ENCODE measurements at places on chromosomes 7 and 10.

GRCh38 chr10:5038733-5039132 lies 35.1 kb upstream of the AKR1C2 start:
- DNase-seq = no peak

- DNase-seq = no peak
Measured at GRCh38 chr7:77399816-77400215, 16.3 kb downstream of the GSAP start.

DNA sequence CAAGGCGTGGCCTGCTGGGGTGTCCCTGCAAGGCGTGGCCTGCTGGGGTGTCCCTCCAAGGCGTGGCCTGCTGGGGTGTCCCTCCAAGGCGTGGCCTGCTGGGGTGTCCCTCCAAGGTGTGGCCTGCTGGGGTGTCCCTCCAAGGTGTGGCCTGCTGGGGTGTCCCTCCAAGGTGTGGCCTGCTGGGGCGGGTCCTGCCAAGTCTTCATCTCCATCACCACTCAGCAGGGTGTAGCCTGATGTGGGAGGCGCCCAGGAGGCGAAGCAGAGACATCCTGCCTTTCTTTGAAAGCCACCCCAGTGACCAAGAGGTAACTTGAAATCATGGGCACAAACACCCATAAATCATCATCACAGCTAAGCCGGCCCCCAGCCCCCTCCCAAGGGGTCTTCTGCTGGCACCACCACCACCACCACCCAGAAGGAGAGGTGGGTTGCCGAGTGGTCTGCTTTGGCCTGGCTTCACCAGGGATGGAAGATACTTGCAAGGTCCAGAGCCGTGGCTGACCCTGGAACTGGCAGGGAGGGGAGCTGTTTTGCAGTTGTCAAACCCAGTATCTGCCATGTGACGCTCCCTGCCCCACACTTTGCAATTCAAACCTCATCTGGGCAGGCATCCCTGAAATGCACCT lies 190.6 kb downstream of the EBF3 start:
- DNase-seq = no peak

DNA sequence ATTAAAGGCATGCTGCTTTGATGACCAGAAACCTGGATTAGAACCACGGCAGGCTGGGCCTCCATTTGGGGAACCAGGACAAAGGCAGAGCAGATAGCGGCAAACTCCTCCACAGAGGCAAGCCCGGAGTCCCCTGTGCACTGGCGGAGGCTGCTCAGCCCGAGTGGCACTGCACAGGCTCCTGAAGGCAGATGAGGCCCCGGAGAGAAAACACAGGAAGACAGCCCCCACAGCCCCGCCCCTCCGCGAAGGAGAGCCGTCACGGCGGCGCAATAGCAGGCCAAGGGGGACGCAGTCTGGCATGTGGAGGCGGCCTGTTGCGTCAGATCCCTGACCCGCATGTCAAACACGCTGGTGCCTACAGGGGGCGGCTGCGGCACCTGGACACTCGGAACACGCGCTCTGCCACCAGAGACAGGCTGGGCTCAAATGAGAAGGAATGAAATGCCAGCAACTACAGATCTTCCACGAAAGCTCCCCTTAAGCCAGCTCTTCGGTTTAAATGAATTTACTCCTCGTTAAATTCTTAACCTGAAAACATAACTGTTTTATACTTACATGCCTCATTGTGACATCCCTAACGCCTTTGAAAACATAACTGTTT lies 128.5 kb downstream of the MAD1L1 start:
- peak; percentile 78 for DNase-seq

GRCh38 chr10:132836248-132836831 lies 50.4 kb upstream of the NKX6-2 start:
- DNase-seq = no peak

GRCh38 chr10:725786-726185 lies 36.3 kb upstream of the DIP2C start:
- no peak for DNase-seq

DNA sequence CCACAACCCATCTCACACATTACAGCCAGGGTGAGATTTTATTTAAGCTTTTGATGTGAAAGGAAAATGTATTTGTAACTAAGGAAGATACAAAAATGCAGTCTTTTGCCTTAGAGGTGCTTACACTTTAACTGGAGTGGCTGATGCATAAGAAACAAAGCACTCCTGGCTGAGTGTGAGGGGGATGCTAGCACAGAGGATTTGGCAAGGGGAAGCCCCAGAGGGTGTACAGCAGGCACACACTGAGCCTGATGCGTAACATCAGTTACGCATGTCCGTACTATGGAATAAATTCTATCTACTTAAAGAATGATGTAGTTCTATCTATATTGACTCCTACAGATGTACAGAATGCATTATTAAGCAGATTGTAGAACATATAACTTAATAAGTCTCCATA lies 17.8 kb downstream of the GIMAP8 start:
- DNase-seq = no peak

DNA sequence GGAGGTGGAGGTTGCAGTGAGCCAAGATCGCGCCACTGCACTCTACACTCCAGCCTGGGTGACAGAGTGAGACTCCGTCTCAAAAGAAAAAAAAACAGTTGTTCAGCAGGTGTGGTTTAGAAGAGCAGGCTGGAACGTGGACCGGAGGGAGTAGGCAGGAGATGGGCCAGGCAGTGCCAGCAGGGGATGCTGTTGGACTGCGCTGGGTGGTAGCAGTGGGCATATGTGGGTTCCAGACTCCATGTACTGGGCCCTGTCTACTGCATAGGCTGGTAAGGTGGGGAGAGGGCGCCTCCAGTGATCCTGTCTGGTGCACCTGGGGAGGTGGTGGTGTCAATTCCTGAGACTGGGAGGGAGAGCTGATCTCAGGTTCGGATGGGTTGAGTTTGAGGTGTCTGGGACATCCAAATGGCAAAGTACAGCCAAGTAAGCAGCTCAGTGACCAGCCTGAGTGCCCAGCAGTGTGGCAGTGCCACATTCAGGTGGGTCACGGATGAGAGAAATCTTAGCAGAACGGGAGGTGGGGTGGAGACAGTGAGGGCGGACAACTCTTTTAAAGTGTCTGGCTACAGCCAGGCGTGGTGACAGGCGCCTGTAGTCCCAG lies 25.9 kb downstream of the SFXN4 start:
- no peak for DNase-seq

- no peak for DNase-seq
Measured at GRCh38 chr10:110525349-110526260, 27.9 kb downstream of the DUSP5 start.

- DNase-seq = no peak
Measured at GRCh38 chr10:124539935-124540641, 78.5 kb downstream of the LHPP start.

DNA sequence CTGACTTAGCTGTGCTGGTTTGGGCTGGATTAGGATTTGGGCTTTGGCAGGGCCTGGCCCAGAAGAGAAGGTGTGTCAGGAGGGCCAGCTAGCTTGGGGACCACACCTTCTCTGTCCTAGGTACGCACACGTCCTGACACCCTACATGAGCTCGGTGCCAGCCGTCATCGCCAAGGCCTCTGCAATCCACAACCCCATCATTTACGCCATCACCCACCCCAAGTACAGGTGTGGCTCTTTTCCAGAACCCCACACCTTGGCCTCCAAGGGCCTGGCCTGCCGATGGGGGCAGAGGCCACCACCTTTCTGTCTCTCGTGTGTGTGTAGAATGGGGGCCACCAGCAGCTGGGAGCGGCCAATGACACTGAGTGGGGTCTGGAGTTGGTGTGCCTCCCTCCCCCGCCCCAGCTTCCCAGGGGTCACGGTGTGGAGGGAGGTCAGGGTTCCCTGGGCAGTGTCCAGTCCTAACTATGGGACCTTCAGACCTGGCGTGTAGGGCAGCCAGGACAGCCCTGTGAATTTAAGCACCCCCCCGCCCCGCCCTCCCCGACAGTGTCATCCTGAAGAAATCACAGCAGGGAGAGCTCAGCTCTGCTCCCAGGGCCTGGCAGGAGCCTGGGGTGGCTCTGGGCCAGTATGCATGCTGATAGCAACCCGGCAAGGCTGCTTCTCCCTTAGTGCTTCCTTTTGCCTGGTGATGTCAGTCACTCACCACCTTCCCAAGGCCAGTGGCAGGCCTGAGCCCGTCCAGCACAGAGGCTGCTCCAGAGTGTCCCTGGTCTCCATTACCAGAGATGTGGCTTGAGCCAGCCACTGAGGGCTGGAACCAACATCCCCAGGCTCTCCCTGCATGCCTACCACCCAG lies 6.9 kb upstream of the LDB3 start:
- DNase-seq = no peak

DNA sequence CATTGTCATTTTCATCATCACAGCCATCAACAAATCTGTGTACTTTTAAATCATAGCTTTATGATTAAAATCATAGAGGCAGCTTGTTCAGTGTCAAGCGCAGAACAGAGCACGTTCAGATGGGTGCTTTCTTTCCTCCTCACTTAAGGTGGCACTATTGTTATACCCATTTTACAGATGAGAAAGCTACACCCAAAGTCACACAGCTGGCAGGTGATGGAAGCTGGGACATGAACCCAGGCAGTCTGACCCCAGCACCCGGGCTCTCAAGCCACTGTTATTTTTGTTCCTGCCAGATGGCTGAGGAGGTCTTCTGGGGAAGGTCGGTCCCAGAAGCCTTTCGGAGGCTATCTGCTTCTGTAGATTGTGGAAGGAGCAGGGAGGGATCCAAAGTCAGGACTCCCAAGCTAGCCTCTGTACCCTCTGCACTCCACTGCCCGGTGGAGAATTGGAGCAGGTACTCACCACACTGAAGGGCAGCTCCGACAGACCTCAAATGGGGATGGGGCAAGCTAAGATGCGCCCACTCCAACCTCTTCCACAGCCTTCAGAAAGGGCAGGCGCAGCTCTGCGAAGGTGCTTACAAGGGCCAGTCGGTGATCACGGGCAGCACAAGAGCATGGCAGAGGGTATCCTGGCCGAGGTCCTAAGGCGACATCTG lies 610 bp downstream of the AVPI1 start:
- no peak for DNase-seq

- no peak for DNase-seq
Measured at GRCh38 chr10:117727421-117727820, 184.9 kb downstream of the EMX2 start.

DNA sequence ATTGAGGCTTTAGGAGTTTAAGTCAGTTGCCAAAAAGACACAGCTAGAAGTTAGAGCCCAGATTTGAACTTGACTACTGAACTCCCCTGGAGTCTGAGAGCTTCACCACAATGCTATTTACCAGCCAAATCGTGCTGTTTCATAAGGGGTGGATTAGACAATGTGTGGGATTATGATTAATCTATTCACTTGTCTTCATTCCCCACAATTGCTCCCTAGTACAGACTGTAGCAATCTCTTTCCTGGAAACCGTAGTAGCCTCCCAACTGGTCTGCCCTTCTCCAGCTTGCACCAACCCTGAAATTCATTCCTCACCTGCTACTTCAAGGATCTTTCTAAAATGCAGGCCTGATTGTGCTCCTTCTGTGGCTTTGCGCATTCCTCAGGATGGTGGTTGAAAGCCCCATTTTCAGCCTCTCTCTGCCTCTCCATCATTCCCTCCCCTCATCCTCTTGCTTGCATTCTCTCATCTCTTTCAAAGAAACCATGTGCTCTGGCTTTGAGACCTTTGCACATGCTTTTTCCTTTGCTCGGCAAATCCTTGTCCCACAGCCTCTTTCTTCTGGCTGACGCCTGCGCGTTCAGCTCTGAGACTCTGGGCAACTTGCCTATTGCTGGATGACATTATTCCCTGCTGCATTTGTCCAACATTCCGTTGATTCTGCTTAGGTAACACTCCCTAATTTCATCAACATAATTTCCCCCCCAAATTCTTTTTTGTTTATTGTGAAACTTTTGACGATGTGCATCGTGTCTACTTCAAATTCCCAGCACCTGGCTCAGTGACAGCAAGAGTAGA lies 145.1 kb downstream of the ADRA2A start:
- DNase-seq = no peak

DNA sequence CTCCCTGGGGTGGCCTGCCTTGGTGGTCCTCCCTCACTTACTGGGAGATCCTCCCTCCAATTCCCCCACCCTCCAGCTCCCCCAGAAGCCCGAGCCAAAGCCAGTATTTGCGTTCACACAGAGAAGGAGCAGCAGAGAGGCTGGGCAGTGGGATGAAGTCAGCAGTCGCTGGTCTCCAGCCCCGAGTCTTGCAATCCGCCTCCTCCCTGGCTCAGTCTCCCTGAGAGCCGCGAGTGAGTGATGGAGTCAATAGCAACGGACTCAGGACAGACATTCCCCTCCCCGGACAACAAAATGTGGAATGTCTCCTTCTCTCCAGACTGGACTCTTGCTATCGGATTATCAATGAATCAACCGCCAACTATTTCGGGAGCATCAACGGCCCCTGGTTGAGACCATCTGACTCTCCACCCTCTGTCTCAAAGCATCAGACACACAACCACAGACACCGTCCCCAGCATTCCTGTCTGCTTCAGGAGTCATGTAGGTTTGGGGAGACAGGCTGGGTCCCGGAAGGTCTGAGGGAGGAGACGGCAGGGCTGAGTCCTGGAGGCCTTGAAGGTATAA lies 178.4 kb downstream of the SH3PXD2A start:
- DNase-seq = peak; percentile 66

DNA sequence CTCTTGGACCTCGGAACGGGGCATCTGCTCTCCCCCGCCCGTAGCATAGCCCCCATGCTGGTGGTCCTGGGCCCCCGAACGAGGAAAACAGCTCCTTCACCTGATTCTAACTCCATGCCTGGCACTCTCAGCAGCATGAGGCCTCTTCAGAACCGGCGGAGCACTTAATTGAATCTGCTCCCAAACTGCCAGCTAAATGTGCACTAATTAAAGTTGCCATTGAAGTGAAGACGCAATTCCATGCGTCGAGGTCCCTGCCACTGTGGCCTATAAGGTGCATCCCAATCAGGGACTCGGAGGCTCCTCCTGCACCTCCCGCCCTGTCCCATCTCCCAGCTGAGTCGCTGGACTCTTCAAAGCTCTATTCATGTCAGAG lies 41.3 kb upstream of the ADGRA1 start:
- no peak for DNase-seq

DNA sequence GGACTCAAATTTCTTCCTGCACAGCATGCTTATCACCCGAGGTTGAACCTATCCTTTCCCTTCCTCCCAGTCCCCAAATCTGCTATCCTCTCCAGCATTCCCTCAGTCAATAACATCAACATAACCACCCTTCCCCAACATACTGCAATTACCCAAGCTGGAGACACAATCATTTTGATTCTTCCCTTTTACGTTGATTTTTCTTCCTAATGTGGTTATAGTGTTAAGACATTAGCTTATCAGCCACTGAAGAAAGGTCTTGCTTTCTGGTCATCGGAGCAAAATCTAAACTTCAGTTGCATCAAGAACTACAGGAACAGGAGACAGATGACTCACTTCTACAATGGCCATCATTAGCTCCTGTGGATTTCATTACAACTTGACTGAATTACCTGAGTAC lies 3.5 kb upstream of the HBP1 start:
- no peak for DNase-seq
